ENCODE measurements at places on chromosomes 7 and 10.
A peak's percentile ranks its signal among the peaks of the same experiment; 100 is the strongest.

DNA sequence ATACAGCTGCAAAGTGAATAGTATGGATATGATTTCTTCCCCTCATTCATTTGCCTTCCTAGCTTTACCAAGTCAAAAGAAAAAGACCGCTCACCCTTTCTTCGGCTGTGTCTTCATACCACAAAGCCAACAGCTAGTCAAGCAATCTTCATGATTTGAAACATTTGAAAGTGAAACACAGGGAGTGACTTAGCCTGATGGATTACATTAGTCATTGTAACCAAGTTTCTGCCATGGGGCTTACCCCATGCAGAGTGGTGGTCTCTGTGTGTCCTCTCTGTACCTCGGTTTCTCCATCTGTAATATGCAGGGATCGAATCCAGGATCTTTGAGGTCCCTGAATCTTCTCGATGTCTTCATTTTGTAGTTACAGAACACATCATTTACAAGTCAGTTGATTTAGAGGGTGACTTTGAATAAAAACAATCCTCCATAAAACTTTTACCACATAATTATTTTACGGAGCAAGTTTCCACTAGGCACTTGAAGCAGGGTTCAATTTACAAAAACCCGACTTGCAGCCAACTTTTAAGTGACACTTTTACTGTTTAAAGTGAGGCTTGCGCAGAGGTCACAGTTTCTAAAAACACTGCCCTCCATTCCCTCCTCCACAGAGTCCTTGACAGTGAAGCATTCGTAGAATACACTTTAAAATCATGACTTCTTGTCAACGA is 2.2 kb upstream of the LGI1 start:
- no peak for DNase-seq

- DNase-seq, result no peak
Measured at GRCh38 chr7:158414002-158414401, 173.6 kb downstream of the PTPRN2 start.

GRCh38 chr10:101321073-101321472 is 32.9 kb upstream of the BTRC start:
- no peak for DNase-seq

- DNase-seq, result no peak
Measured at GRCh38 chr7:142939226-142939910, at the start of gene LLCFC1. LLCFC1 (plus strand) TSS chr7:142939484; CDS start chr7:142939622, 138 bp downstream.

DNA sequence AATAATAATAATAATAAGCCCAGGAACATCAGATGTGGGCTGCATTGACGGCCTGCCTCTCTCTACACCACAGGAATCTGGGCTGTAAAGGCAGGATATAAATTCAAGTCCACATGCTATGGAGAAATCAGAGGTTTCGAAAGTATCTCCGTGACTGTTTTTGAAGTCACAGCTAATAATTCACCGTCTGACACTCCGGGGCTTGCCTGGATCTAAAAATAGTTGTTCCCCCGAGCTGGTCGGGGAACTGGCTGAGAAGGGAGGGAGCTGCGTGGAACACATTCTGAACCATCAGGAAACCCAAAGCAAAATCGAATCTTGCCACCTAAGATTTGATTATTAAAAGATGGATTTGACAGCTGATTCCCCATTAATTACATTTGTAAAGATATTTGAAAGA is 35.4 kb downstream of the KLF6 start:
- peak; percentile 52 for DNase-seq

DNA sequence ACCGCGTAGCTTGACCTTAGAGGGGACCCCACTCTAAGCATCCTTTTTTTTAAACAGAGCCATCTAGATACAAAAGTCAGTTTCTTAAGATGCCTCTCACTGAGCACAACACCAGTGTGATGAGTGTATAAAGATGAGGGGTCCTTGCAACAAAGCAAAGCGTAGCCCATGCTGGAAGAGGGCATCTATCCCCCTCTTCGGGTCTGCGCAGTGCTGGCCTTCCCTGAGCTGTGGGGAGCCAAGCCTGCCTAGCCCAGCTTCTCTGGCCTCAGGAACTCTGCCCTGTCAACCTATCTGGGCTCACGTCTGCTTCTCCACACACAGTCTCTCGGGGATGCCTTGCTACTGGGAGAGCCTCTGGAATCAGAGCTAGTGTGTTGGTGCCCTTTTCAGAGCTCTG is 114.0 kb downstream of the NT5C2 start:
- no peak for DNase-seq

DNA sequence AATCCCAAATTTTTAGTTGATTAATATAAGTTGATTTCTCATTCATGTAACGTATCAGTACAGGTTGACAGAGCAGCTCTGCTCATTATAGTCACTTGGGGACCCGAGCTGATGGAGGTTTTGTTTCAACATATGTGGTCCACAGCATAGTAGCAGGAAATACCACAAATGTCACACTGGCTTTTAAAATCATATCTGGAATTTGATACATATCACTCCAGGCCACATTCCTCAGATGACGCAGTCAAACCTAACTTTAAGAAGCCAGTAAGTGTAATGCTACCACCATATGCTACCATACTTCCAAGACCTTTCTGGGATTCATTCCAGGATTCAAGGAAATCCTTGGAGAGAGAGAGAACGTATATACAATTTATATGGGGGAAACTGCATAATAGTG is 156.3 kb downstream of the PHF14 start:
- DNase-seq, result no peak

GRCh38 chr7:154777023-154777422 is 225.9 kb downstream of the PAXIP1 start:
- DNase-seq, result no peak

GRCh38 chr10:15745751-15746150 is 26.0 kb upstream of the ITGA8 start:
- DNase-seq, result no peak

DNA sequence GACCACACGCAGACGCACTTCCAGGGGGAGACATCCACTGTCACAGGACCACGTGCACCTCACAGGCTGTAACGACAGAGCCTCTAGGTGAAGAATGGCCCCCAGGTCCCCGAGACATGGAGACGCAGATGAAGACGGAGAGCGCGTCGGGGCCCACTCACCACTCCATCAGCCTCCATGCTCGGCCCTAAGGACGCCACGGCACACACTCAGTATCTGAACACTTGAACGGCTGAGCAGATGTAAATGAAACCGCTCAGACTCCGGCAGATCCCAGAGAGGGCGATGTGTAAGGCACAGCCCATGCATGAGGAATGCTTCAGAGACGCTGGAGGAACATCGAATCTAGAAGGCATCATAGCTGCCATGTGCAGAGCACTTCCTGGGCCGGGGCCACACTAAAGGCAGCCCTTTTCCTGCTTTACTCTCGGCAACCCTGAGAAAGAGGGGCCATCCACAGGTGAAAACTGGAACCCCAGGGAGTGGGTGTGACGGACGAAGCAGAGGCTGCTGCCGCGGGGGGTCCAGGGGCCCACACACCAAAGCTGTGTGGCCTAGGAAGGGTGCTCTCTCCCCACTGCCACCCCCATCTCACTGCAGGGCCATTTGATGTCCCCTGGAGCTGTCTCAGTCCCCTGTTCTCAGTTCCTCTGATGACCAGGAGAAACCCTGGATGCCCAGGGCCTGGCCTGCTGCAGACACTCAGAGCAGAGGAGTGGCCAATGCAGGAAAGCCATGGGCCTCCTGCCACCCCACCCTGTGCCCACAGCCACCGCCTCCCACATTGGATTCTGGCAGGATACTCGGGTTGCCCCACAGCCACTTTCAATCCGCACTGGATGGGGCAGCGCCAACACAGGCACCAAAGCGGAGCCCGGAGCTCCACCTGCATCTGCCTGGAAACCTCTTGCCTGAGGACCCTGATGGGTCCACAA is 253.8 kb downstream of the MAD1L1 start:
- no peak for DNase-seq

DNA sequence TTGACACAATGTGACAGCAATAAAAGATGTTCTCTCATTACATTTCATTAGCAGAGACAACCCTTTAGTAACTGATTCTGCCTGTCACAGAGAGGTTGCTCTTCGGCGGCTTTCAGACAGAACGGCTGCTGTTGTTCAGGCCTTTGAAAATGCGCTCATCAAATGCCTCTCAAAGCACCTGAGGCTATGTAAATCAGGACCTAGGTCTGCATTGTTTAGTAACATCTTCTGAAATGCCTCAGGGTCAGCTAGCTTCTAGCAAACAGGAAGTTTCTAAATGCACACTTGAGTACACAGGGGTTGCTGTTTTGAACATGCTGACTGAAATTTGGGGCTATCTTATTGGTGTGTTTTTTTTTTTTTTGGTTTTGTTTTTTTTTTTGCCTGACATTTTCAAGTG is 143.3 kb upstream of the DKK1 start:
- DNase-seq, result no peak

DNA sequence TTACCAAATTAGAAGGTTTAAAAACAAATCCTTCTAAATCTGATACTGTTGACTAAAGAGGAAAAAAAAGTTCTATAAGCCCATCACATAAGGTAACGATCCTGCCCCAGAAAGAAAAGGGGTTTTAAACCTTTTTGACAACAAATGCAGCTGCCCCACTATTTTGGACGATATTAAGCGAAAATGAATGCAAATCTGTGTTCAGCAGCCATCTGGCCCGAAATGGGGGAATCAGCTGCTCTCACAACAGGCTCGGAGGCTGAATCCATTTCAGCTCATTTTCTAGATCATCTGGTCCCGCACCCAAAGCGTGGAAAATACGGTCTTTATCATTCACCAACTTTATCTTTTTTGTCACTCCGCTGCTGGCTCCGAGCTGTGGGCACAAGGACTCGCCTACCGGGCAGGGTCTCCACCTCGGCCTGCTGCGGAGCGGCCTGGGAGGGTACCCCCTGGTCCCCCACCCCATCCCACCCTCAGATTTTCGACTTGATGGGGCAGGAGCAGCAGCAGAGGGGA is 2.4 kb upstream of the EBF3 start:
- no peak for DNase-seq

DNA sequence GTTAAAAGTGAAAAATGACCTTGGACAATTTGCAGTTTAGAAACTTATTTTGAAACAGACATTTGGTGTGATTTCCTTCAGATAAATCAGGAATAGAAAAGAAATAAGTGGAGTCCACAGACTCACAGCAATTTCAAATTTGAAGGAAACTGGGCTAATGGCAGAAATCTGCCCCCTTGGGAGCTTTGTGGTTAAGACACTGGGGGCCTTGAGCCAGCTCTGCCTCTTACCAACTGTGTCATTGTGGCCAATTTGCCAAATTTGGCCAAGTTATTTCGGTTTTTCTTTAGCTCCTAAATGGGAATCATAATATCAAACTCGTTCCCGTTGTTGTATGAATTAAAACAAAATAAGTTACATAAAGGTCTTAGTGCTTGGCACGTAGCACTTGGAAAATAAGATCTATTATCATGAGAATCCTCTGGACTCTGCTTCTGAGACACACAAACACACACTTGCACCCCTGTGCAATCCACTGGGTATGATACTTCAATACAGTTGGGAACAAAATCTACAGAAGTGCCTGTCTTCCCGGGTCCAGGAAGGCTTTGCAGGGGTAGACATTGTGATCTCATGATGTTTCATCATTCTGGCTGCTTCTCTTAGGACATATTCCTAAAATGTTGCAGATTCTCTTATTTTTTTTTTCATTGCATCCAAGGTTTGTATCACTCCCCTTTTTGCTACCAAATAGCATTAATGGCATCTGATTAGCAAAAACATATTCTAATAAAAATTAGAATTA is 4.9 kb downstream of the ARMC3 start:
- DNase-seq, result no peak

DNA sequence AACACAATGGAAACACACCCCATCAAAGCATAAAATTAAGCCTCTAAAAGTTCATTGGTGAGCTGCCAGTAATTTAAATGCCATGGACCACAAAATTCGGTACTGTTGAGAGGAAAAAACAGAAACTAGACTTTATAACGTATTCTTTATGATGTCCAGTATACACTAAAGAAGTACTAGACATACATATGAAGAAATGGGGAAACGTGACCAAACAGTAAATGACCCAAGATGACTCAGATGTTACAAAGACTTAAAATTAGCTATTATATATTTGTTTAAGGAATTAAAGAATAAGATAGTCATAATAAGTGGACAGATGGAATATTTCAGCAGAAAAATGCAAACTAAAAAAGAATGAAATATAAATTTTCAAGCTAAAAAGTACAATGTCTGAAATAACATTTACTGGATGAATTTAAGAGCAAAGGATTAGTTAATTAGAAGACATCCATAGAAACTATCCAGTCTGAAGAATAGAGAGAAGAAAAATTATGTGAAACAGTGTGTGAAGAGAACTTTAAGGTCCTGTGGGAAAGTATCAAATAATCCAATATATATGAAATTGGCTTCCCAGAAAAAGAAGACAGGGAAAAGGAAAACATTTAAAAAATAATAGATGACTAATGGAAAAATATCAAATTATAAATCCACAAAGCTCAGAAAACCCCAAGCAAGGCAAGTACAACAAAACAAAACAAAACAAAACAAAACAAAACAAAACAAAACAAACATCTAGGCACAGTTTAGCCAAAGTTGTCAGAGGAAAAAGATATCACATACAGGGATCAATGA is 69.4 kb downstream of the SAMD9 start:
- no peak for DNase-seq

DNA sequence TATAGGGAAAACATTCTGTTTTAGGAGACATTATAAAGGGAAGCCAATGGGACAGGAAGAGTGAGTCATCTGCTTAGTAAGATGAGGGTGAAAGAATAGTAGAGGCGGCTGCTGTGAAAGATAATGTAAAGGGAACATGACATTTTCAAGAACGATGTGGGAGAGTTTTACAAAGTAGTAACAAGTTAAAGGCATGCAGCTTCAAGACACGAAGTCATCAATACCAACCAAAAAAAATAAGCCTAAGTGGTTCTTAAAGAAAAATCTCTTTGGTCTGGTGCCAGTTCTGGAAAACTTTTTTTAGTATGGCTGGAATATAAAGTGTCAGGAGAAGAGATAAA is 6.1 kb downstream of the GSTO1 start:
- no peak for DNase-seq

GRCh38 chr10:72238392-72239175 is 22.5 kb upstream of the ASCC1 start:
- DNase-seq, result no peak

- no peak for DNase-seq
Measured at GRCh38 chr7:128854396-128854795, 8.3 kb upstream of the ATP6V1F start.

GRCh38 chr7:158885624-158886023 is 29.3 kb downstream of the DYNC2I1 start:
- no peak for DNase-seq

- DNase-seq, result no peak
Measured at GRCh38 chr7:117264716-117265115, 58.1 kb downstream of the WNT2 start.

DNA sequence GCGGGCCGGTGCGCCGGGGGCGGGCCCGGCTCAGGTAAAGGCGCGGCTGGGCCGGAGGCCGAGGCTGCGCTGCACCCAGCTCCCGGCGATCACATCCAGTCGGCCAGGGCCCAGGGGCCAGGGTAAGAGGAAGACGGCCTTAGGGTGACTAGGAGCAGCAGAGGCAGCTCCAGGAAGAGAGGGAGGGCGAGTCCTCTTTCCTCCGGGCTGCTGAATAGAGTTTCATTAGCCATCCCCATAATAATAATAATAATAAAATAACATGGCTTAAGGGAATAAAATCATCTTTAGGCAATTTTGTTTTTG is 44.8 kb upstream of the CDK1 start:
- DNase-seq, result no peak

GRCh38 chr7:106358103-106358663 is 73.4 kb upstream of the NAMPT start:
- DNase-seq, result no peak

- DNase-seq, result no peak
Measured at GRCh38 chr7:44347546-44348114, 22.2 kb upstream of the CAMK2B start.

- no peak for DNase-seq
Measured at GRCh38 chr10:78860260-78860914, 208.4 kb upstream of the ZMIZ1 start.

GRCh38 chr7:57308631-57309408 is 141.2 kb upstream of the ZNF716 start:
- DNase-seq, result no peak

GRCh38 chr7:146740039-146740438 is 623.4 kb downstream of the CNTNAP2 start:
- no peak for DNase-seq
